ENCODE measurements at places on chromosomes 5 and 9. TPM values are rescaled to one million over a fixed set of nuclear protein-coding genes. Genes with fewer than 3 reads are reported as not detected.

Gene FBN2
- total RNA-seq, result 45.2 TPM

Gene RNF183
- not detected for total RNA-seq

Gene FAM120AOS
- total RNA-seq, result 37.6 TPM

Gene RFESD
- total RNA-seq, result 0.36 TPM

- no peak for DNase-seq
These were observed 86.5 kb downstream of the CFAP90 start for GRCh38 chr5:7764452-7764851.

DNA sequence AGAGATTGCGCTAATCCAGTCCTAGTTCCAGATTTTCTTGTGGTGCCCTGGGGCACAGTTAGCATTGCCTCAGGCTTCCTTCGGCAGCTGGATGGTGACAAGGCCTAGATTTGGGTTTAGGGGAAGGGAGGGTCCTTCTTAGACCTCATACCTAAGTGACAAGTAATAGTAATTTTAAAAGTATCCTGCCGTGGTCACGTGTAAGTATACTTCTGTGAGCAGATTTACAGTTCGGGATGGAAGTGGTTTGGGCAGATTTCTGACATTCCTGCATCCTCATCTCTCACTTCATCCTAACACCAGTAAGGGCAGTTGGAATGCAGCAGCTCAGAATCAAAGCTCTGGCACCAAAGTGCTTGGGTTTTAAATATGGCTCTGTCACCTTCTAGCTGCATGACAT lies 71.6 kb downstream of the LRRC70 start:
- no peak for DNase-seq

GRCh38 chr9:72274916-72275315 lies 90.1 kb downstream of the ZFAND5 start:
- no peak for DNase-seq

GRCh38 chr9:98083061-98083501 lies 26.5 kb downstream of the NANS start:
- DNase-seq, result no peak

- no peak for DNase-seq
These were observed 21.9 kb downstream of the ABITRAM start for GRCh38 chr9:108956022-108956630.

- DNase-seq, result peak; percentile 92
These were observed 162.4 kb downstream of the TTC39B start for GRCh38 chr9:15144622-15145061.
